ENCODE measurements at places on chromosomes 2 and 18. TPM values are rescaled to one million over a fixed set of nuclear protein-coding genes. Genes with fewer than 3 reads are reported as not detected.

DNA sequence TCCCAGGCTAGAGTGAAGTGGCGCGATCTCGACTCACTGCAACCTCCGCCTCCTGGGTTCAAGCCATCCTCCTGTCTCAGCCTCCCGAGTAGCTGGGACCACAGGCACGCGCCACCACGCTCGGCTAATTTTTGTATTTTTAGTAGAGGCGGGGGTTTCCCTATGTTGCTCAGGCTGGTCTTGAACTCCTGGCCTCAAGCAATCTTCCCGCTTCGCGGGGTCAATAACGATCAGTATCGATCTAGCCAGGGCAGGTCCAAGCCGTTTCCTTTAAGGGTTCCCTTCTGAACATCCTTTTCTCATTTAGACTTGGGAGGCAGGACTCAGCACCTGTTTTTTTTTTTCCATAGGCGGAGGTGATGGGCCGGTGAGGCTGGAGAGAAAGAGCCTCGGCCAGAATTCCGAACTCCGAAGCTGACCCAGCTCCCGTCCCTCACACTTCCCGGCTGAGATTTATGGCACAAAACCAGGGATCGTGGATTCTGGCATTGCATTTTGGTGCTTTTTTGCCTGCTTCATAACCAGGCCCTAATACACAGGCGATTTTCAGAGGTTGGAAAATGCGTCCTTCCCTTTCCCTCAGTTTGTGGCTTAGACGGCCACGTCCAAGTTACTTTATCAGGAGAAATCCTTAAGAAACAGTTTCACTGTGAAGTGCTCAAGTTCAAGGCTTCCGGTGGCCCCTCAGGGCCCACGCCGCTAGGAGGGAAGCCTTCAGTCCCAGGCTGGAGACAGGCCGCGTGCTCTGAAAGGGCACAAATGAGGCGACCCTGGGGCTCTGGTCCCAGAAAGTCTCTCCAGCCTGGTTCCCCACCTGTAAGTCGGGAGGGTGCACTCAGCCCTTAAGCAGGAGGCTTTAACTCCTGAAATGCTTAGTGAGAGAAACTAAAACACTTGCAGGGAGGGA, 998 bp upstream of the SLC66A3 start:
- H3K27ac ChIP-seq = peak overlapping the region; percentile 90
- H3K4me1 ChIP-seq = no peaks in the 10 kb centered on the region
- peak overlapping the region; percentile 33 for H3K4me3 ChIP-seq
- H3K36me3 ChIP-seq = no peaks in the 10 kb centered on the region
- no peak for DNase-seq

- H3K27ac ChIP-seq = no peak overlapping the region
- no peak overlapping the region for H3K4me3 ChIP-seq
- no peak for DNase-seq
- no peaks in the 10 kb centered on the region for H3K36me3 ChIP-seq
- H3K4me1 ChIP-seq = no peaks in the 10 kb centered on the region
Measured at GRCh38 chr2:123614596-123614995, 410.5 kb upstream of the CNTNAP5 start.

GRCh38 chr2:220562375-220563140, 935.1 kb downstream of the SLC4A3 start:
- no peaks in the 10 kb centered on the region for H3K4me1 ChIP-seq
- no peak overlapping the region for H3K27ac ChIP-seq
- H3K4me3 ChIP-seq = no peak overlapping the region
- no peaks in the 10 kb centered on the region for H3K27me3 ChIP-seq
- DNase-seq = no peak

Gene SPDYA
- total RNA-seq = 0.73 TPM
